ENCODE measurements at places on chromosomes 6 and 20. TPM values are rescaled to one million over a fixed set of nuclear protein-coding genes. Genes with fewer than 3 reads are reported as not detected.

Gene LY6G6F
- not detected for total RNA-seq

Gene HEY2
- 10.7 TPM for total RNA-seq

- no peak for DNase-seq
Measured at GRCh38 chr6:158356586-158357546, 44.6 kb downstream of the TULP4 start.

GRCh38 chr6:139486476-139486799, 112.0 kb upstream of the CITED2 start:
- DNase-seq = no peak

Gene PSORS1C2
- total RNA-seq = not detected

DNA sequence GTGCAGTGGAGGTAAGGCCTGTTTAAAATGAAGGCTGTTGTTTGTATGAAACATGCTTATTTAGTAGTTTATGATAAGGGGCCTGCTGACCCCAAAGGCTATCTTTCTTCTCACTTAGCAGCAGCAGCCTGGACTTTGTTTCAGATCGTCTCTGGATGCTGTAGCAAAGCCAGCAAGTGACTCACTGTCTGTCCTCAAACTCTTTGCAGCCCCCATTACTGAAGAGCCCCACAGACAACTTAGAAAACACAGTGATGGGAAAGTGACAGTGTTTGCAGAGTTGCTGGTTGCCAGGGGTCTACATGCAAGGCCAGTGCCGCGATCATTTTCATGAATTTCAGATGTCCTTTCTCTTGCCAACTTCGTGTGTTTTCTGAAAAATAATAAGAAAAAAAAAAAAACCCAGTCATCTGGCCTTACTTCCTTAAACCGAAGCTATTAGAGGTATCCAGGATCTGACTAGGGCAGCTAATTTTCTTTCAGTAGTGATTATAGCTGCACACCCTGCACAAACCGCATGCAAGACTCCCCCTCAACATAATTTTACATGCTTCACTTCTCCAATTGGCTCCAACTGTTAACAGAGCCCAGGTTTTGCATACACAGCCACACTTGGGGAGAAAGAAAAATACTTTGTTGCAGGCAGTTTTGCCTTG, 11.6 kb upstream of the F13A1 start:
- peak; percentile 37 for DNase-seq

GRCh38 chr6:106787327-106788196, 158.2 kb downstream of the QRSL1 start:
- DNase-seq = no peak

DNA sequence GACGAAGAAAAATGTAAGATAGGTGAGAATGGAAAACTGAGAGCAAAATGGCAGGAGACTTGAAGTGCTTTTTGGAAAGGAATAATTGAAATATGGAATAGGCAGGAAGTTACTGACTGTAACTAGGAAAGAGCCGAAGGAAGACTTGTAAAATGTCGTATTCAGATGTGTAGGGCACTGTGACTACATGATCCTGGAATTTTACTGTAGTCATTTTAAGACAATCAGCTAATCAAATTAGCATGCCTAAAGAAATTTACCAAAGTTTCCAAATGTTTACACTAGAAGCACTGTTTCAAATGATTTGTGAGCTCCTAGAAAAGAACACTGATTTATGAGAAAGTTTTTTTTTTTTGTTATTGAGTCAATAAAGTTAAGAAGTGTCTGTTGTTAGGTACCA, 21.2 kb upstream of the ADIG start:
- no peak for DNase-seq

Gene SLC22A1
- total RNA-seq = 2.3 TPM

Gene PAK5
- total RNA-seq = 0.13 TPM

Gene CPXM1
- total RNA-seq = 5.2 TPM

GRCh38 chr6:112018619-112019416, 35.1 kb upstream of the CCN6 start:
- peak; percentile 69 for DNase-seq

DNA sequence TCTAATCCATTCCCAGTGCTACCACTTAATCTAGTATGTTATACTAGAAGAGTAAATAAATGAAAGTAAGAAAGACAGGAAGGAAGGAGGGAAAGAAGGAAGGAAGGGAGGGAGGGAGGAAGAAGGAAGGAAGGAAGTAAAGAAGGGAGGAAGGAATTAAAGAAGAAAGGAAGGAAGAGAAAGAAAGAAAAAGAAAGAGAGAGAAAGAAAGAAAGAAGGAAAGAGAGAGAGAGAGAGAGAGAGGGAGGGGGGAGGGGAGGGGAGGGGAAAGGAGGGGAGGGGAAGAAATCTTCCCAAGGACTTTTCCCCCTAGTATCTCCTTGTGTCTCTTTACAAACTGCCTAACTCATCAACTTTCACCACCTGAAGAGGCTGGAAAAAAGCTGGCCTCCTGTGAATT, 20.8 kb upstream of the MUC21 start:
- DNase-seq = no peak

Gene ZNF184
- total RNA-seq = 8.0 TPM

Gene VWA7
- total RNA-seq = 32.5 TPM

Gene PLA2G7
- 1.9 TPM for total RNA-seq

Gene FBXL4
- total RNA-seq = 25.8 TPM

Gene BPIFA1
- not detected for total RNA-seq

- DNase-seq = no peak
Measured at GRCh38 chr6:34574647-34575293, 18.6 kb upstream of the SPDEF start.

GRCh38 chr20:32611286-32611685, 26.2 kb upstream of the NOL4L start:
- no peak for DNase-seq

DNA sequence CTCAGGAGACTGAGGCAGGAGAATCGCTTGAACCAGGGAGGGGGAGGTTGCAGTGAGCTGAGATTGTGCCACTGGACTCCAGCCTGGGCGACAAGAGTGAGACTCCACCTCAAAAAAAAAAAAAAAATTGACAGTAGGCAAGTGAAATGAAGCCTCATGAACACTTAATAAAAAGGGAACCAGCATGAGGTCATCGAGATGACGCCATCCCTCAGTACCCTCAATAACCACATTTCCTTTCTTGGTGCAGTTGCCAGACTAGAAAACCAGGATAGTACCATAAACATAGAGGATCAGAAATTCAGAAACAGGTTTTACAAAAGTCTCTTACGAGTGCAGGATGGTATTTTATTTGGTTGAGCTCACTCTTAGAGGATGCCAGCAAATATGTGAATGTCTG, 584.1 kb downstream of the MAFB start:
- no peak for DNase-seq

DNA sequence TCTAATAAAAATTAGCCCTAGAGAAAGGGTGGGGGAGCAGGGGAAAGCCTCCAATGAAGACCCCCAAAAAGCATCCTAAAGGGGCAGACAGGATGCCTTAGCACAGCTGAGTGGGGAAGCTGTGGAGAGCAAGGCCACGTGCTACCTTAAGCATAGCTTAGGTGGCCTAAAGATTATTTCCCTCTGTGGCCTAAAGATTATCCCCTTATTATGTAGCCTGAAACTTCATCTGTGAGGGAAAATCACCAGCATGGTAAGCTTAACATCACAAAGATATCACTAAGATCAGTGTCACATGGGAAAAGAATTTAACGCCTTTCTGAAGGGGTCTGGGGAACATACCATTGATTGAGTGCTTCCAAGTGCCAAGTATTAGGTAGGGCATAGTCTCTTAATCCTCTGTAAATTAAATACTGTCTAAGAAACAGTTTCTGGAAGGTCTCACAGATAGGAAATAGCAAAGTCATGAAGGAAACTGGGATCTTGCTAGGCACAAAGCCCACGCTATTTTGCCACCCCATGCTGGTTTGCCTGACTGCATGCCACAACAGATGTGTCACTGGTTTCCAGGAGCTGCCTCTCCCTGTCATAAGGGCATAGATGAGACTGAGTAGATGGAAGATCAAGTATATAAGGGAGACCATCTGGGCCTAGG, 170.0 kb downstream of the HACE1 start:
- DNase-seq = no peak

- no peak for DNase-seq
Measured at GRCh38 chr20:41903586-41903985, 285.4 kb upstream of the CHD6 start.

DNA sequence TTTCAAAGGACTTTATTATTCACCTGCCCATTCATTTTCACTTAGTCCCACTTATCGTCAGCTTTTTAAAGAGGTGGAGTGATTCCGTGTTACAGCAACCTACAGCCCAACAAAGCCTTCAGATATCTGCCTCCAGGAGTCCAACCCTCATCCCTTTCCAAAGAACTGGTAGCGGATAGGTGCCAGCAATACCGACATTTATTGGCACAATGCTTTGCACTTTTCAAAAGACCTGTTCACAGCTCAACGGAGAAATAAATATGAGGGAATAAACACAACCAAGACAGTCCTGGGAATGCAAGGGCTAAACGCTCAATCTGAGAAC, 819 bp upstream of the MTRF1L start:
- no peak for DNase-seq

- no peak for DNase-seq
Measured at GRCh38 chr6:148892247-148892646, 145.4 kb downstream of the UST start.

Gene HLA-G
- 0.35 TPM for total RNA-seq

DNA sequence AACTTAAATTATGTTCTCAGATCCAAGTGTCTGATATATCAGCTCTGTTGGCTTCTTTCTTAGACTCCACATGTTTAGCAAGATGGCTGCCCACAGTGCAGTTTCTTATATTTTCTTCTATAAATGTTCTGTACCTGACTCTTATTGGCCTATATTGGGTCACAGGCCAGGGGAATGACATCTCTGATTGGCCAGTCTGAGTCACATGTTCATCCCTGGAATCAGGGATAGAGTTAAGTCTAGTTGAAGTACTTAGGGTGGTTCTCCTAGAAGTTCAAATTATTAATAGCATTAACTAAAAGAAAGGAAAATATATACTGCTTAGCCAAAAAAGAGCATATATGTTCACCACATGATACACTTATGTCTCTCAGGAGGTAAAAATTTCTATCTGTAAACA, 105.3 kb upstream of the SLC22A16 start:
- DNase-seq = no peak

Gene RAMACL
- 1.9 TPM for total RNA-seq

Measured in kidney (tissue), 22 donors.